Stimulated activated CD8-positive, alpha-beta memory T cell treated with anti-CD3 and anti-CD28 coated beads, Interleukin-12 subunit alpha, Interleukin-12 subunit beta, amount 100 ng/mL, for 1 hour (primary cell): ENCODE measurements at places on chromosomes 13 and 19.

DNA sequence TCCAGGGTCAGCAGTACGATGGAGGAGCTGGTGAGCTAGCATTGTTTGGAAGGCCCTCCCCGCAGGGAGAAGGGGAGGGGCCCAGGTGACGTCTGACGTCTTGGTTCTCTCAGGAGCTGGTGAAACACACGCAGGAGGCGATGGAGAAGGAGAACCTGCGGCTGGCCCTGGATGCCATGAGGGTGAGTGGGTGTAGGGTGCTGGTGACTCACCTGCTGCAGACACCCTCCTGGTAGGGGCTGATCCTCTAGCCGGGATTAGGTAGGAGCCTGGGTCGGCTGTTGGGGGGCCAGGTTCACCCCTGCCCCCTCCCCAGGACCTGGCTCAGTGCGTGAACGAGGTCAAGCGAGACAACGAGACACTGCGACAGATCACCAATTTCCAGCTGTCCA, 55.8 kb downstream of the VAV1 start:
- DNase-seq = no peak

DNA sequence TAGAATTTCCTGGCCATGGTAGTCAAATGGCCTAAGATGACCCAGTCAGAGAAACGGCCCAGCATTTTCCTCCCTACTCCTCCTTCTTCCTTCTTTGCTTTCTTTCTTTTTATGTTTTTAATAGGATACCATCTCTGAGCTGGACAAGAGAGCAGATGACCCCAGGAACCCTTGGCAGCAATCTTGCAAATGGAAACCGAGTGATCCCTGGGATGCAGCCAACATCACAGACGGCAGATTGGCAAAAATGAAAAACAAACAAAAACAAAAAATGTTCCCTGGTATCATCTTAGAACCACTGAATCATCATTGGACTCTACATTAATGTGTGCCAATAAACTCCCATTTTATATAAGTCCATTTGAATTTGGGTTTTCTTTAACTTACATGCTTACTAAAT, 424.4 kb downstream of the FGF14 start:
- no peak for DNase-seq

GRCh38 chr19:3250675-3251074, 26.2 kb downstream of the CELF5 start:
- DNase-seq = no peak

GRCh38 chr13:109746364-109746763, 40.0 kb downstream of the IRS2 start:
- DNase-seq = no peak

DNA sequence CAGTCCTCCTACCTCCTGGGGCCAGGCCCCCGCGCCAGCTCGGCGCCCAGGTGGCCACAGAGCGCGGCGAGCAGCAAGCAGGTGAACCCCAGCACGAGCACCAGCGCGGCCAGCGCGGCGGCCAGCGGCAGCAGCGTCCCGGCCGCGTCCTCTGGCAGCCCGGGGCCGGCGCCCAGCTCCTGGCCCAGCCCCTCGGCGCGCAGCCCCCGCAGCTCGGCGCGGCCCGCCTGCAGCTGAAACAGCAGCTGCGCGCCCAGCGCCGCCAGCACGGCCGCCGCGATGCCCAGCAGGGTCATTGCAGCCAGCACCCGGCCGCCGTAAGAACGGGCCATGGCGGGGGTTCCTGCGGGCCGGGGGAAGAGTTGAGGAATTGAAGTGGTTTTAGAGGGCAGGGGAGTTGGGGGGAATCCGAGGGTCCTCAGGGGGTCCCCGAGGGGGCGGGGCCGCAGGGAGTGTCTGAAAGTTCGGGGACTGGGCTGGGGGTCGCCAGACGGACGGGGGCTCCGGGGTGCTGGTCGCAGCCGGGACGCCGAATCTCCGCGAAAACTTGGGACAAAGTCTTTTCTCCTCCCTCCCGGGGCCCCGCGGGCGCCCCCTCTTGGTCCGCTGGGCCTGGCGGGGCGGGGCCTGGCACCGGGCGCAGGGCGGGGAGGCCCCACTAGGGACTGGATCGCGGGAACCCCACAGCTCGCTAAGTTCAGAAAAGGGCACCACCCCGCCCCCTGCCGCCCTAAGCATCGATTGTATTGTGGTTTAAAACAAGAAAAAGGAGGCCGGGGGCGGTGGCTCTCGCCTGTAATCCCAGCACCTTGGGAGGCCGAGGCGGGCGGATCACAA, at the start of gene TMEM221:
Gene TMEM221 (minus strand): TSS at position 538 of the 837 bp plus-strand sequence. CDS start 206 bp downstream, at position 332.
- DNase-seq = no peak

DNA sequence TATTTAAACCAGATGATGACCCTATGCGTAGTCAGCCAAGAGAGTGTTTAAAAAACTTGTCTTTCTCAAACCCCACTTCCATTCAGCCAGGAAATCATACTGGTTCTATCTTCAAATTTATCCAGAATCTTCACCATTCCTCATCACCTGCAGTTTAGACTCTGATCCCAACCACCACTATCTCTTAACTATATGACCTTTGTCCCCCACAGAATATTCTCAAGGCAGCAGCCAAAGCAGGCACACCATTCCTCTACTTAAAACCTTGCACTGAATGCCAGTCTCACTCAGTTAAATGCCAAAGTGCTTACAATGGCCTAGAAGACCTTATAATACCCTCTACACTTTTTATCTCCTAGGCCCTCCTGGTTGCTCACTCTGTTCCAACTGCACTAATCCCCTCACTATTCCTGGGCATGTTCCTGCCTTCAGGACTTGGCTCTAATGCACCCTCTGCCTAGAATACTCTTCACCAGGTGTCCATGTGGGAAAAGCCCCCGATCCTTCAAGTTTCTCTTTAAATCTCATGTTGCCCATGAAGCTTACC, 10.1 kb downstream of the SUCLA2 start:
- no peak for DNase-seq

DNA sequence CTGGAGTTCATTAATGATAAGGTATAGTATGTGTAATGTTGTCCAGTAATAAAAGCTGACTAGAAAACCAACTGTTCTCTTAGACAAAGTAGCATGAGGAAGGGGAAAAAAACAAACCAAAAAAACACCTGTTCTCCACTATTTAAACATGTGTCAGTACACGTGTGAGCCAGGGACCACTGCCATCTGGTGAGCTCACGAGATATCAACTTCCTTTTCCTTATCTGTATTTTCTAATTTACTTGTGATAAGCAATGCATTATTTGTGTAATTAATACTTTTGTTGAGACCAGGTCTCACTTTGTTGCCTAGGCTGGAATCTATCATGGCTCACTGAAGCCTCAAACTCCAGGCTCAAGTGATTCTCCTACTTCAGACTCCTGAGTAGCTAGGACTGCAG, 4.3 kb upstream of the SIX5 start:
- no peak for DNase-seq

DNA sequence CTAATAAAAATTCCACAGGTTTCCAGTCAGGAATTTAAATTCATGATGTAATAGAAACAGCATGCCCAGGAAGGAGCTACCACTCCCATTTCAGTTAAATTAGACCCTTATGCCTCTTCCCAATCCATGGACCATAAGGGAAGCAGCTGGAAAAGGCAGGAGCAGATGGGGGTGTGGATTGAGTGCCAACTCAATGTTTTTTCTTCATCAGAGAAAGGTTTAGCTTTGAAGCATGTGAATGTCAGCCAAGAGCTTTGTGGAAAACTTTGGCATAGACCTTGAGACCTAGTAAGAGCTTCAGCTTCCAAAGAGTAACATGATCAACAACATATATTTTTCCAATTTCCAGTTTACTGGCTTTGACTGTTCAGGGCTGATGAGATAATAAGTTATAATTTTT, 2139.9 kb downstream of the PCDH9 start:
- no peak for DNase-seq

DNA sequence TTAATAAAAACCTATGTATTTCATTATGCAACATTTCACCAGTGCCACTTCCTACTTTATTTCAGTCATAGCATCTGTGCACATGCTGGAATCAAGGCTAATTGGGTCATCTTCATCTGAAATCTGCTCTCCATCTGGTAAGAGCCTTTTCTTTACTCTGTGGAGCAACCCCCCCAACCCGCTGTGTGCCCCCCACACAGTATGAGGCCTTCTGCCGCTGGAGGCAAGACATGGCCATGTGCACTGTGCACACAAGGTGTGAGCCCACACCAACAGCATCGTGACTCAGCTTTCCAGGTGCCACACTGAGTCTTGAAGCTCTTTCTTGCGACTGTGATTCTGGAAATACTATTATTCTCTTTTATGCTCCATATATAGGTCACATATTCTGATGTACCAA, 471.0 kb downstream of the TBC1D4 start:
- DNase-seq = no peak

DNA sequence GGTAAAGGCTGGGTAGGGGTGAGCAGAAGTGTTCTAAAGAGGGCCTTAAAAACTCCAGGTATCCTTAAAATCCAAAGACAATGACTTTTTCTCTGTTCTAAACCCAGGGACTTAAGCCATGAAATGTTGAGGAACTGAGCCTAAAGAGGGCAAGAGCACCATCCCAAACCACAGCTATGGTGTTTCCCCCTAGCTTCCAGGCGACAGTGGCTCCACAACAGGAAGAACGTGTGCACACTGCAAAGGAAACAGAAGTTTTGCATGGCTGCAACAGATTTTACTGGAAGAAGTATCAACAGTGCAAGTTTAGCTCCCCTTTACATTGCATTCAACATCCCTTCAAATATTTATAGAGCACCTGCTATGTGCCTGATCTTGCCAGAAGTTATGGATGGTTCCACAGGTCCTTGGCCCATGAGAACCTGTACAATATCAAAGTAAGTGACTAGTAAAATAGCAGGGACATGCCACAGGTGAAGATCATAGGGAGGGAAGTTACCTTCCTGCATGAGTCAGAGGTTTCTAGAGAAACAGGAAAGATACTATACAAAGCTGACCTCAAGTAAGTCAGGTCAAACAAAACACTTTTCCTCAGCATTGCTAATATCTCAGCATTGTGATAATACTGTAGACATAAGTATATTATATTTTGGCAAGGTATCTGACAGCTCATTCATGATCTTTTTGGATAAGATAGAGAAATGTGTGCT, 8.4 kb upstream of the KCTD12 start:
- no peak for DNase-seq

DNA sequence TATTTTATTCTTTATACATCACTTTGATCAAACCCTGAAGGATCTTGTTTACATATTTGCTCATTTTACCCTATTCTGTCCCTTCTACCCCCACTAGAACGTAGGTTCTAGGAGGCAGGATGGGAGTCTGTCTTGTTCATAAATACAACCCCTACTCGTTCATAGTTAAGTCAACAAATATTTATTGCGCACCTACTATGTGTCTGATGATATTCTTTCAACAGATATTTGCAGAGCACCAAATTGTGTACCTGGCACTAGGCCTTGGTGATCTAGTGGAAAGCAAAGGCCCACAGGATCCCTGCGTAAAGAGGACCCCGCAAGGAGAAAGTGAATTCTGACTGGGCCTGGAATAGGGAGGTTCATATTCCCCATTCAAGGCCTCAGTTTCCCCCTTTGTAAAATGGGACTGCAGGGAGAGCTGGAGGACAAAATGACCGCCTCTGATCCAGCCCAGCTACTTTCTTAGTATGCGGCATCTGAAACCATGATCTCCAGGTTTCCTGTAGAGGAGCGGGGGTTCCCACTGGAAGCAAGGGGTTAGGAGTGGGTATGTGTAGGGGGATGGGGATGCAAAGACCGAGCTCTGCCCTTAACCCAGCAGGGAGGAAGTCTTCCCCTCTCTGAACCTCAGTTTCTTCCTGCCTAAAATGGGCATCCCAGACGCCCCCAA, 534 bp upstream of the GEMIN7 start:
- no peak for DNase-seq

DNA sequence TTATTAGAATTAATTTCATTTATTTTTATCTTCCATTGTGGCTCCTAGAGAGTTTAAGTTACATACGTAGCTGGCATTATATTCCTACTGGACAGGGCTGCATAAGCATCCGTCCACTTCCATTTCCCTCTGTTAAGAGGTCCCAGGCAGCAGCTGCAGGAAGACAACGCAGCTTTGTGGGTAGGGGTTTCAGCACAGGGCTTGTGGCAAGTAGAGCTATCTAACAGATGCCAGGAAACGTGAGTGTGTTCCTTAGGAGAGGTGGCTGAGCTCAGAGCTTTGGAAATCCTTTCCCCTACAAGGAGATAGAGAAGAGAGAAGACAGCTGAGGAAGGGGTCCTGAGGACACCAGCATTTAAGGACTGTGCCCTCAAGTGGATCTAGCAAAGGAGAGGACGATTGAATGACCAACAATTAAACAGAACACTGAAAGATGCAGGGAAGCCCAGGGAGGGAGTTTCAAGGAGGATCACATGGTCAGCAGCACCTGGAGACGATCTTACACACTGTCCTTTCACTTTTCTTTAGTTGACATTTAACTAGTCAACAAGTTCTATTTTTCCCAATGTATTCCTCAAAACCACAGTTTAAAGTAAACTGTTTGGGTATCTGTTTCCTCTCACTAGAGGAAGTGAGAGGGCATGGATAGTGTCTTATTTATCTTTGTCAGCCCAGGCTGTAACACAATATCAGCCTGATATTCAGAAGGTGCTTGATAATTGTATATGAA, 2.3 kb upstream of the N4BP2L1 start:
- no peak for DNase-seq

- no peak for DNase-seq
Measured at GRCh38 chr19:42048992-42049391, 21.0 kb downstream of the GRIK5 start.

DNA sequence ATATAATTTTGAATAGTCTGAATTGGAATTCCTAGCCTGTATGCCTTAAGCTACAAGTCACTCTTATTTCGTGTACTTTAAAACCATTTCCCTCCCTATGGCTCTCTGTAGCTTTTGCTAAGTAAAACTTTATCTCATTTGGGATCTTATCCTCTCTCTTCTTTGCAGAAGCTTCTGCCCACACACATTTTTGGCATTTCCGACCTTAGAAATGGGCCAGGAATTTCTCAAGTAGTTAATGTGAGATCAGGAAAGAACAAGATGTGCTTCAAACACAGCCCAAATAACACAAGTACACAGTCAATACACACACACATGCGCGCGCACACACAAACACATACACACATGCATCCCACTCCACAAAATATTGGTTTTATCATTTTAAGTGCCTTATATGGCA, 931.0 kb upstream of the MIR17HG start:
- no peak for DNase-seq

DNA sequence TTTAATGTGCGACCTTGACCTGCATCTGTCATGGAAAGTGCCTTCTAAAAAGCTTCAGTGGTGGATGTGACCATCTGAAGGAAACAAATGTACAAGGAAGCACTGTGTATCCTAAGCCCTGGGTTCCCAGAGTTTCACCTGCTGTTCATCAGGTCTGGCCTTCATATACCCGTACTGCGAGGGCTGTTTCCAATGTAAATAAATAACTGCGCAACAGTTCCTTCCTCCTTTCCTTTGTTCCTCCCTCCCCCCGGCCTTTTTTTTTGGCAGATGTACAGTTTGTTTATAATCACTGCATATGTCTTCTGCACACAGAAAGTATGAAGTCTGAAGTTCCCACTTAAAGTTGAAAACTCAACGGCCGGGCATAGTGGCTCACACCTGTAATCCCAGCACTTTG, 5.2 kb downstream of the FAAP24 start:
- DNase-seq = no peak

DNA sequence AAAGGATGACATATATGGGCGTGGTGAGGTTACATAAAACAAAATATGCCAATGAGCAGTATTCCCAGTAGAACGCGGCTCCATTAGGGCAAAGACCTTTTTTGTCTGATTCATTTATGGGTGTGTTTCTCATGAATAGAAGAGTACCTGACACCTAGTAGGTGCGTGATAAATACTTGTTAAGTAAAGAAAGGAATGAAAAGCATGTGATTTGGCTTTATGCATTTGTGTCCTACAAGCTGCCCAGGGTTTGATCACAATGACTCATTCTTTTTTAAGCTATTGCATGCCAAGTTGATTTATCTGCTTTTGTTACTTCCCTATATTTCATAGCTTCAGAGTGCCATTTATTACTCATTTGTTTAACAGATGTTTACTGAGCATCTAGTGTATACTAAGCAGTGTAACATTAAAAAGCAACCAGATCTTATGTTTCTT, 19.1 kb upstream of the KCTD4 start:
- DNase-seq = no peak
